ENCODE measurements at places on chromosomes 12 and 14.

DNA sequence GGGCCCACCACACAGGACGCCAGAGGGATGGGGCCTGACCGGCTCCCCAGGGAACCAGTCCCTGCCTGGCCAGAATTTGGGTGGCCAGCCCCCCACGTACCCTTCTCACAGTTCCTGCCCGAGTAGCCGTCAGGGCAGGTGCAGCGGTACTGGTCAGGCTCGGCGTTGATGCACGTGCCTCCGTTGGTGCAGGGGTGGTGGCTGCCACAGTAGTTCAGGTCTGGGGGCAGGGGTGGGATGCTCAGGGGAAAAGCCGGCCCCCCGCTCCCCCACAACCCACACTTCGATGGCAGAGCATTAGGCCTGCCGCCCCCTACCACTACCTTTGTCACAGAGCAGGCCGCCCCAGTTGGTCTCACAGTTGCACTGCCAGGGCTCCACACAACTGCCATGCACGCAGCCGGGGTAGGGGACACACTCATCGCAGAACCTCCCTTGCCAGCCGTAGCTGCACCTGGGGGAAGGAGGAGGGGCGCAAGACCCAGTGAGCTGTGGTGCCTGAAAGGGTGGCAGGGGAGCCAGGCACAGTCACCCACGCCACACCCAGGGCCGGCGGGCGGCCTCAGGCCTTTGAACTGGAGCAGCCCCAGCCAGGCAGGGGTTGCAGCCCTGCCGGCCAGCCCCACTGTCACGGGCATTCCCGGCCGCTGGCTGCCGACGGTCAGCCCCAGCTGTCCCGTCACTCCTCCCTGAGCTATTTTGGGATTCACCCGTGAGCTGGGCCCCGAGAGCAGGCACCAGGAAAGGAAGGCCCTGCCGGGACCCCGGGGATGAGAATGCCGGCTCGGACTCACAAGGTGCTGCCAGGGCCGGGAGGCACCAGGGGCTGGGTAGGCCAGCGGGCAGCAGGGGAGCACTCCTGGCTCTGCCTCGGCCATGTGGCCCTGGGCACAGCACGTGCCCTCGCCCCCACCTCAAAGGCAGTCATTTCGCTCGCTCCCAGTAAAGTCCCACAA, 16.5 kb downstream of the JAG2 start:
- DNase-seq: no peak

DNA sequence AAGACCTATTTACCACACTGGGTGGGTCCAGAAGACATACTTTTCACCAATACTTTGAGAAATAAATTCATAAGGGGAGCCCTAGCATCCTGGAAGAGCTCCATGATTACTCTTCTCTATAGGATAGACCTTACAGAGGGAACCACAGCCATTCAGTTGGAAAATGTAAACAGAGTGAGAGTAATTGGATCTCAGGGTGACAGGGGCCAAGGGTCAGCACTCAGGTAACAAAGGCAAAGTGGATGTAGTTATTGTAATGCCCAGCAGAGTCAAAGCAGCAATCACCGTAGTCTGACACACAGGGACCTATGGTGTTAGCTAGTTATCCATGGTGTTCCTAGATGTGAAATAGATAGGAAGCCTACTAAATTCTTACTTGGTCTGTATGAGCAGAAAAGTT, 10.8 kb upstream of the GTF2A1 start:
- DNase-seq: no peak

DNA sequence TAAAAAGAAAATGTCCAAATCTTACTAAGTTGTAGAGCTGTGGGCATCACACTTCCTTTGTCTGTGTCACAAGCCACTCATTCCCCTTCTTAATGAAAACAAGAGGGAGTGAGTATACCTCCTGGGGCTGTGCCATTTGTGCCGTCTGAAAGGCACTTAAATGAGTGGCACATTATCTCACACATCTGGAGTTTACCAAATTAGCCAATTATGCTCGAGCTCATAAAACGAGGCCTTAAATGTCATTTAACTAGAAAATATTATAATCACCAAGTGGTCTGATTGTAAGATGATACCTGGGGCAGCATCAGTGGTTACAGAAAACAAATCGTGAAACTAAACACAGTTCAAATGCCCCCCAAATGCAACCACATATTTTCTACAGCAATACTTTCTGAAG, 146.1 kb downstream of the PAX9 start:
- DNase-seq: no peak

DNA sequence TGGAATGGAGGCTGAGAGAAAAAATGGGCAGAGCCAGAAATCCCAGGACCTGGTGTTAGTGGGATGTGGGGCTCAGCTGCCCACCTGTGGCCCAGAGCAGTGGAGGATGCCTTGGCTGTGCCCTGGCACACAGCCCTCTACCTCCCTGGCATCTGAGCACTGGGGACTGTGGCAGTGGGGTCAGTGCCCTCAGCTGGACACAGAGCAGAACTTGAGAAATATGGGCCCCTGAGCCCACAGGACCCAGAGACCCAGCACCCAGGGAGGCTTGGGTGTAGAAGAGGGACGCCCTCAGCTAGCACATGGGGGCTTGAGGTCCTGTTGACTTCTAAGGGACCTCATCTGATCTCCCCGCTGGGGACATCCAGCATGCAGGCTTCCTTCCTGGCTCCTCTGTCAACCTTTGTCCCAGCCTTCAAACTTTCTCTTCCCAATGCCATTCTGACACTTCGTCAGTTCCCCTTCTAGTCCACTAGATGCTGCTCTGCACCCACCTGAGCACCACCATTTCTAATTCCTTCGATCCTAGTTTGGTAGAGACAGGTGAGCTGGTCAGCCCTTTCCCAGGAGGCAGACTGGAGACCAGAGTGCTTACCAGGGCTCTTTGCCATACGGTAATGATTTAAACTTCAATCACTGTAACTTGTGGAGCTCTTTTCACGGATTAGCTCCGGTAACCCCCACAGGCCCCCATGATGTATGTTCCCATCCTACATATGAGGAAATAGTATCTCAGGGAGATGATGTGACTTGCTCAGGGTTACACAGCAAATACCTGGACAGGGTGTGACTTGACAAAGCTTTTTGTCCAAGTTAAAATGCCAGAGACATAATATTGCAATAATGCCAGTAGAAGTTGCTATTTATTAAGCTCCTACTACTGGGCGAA, 143.7 kb downstream of the ASCL4 start:
- DNase-seq: no peak

- no peak for DNase-seq
These were observed 22.6 kb upstream of the PKP2 start for GRCh38 chr12:32918890-32919801.

DNA sequence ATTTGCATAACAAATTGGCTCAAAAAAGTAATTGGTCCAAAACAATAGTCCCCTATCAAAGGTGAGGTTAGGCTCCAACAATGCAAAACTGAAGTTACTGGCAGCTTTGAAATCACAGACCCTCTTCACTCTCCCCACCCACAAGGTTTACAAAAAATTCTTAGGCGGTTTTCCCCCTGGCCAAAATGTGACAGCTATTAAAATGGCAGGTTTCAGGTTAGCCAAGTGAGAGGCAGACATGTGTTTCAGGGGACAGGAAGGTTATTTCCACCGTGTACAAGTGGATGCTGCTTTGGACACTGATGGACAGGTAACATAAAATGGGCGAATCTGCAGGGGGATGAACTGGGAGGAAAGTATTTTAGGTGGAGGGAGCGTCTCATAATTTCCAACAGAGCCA, 888 bp upstream of the SPIC start:
- no peak for DNase-seq

DNA sequence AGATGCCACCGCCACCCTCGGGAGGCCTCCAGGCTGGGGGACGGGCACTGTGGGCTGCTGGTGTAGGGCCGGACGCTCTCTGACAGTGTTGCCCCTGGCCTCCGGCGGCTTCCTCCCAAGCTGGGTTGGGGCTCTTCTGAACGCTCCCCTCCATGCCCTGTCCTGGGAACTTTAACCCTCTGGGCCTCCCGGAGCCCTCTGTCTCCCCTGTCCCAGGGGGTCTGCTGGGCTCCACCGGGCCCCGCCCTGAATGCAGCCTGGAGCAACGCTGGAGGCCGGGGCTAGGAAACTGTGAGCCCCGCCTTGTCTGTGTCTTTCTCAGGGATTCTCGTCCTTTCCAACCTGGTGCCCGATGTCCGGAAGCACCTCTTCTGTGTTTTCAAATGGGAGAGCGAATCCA, 45.7 kb upstream of the FBRSL1 start:
- DNase-seq: no peak

- DNase-seq: no peak
These were observed 291.6 kb downstream of the AKAP6 start for GRCh38 chr14:32620724-32621123.

DNA sequence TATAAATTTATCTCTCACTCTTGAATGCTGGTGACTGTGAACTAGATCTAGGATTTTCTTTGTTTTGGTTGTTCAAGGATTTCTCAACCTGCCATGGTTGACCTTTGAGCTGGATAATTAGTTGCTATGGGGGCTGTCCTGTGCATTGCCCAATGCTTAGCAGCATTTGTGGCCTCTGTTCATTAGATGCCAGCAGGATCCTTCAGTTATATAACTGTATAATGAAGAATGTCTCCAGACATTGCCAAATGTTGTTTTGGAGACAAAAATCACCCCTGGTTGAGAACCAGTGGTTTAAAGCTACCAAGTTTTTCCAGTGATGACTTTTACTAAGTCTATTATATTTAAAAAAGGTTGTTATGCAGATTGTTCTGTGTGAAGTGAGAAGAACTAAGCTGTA, 147.9 kb upstream of the STXBP6 start:
- no peak for DNase-seq

- DNase-seq: no peak
These were observed 118.0 kb upstream of the G2E3 start for GRCh38 chr14:30440961-30441360.

DNA sequence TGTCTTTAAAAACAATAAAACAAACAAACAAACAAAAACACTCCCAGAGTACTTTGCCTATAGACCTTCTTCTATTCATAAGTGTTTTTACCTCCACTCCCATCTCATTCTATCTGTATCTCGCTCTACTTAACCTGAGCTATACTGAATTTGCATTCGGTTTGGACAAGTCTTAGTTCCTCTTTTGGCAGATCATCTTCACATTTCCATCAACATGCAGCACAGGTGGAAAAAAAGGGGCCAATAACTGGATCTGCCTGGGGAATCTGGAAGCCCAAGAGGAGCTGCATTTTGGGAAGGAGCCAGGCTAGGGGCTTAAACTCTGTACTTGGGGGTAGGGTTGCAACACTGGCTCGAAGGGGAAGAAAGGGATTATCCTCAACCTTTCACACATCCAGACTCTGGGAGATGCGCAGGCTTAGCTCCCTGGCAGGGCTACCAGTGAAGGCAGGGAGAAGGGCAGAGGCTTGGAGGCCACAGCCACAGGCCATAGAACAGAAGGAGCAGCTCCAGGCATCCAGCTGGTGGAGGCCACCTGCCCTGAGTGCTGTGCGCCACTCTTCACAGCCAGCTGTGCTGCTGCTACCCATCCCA, 4.1 kb downstream of the NINJ2 start:
- no peak for DNase-seq

DNA sequence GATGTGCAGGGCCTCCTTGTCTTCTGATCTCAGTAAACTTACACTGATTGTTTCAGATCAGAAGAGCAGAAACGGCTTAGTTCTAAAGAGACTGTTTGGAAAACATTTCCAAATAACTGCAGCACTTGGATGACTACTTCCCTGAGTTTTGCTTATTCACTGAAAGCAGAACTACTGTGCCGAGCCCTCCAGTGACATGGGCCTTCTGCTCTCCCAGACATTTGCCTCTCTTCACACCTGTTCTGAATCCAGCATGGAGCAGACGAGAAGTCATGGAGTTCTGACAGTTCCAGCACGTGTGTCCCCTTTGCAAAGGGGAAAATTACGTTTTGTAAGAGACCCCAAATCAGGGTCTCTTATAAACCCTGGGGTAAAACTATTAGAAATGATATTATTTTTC, 31.4 kb downstream of the ETNK1 start:
- DNase-seq: no peak

DNA sequence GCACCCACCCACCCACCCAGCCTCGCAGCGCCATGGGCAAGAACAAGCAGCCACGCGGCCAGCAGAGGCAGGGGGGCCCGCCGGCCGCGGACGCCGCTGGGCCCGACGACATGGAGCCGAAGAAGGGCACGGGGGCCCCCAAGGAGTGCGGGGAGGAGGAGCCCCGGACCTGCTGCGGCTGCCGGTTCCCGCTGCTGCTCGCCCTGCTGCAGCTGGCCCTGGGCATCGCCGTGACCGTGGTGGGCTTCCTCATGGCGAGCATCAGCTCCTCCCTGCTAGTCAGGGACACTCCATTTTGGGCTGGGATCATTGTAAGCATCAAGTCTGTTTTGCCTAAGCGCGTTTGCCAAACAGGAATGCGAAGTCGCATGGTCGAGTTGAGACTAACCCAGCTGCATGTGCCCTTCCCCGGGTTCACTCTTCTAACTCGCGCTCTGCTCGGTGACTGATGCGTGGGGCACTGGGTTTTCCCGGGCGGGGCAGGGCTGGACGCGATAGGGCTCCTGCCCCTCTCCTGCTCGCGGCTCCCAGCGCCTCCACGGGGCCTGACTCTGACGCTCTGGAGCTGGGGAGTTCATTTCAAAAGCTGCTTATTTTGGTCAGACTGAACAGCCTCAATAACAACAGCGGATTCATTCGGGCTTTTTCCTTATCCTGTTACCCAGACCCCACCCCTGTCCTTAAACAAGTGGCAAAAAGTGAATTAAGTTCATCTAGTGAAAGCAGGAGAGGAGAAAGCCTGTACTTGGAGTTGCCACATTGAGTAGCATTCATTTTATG, 458 bp downstream of the SSPN start:
- no peak for DNase-seq

DNA sequence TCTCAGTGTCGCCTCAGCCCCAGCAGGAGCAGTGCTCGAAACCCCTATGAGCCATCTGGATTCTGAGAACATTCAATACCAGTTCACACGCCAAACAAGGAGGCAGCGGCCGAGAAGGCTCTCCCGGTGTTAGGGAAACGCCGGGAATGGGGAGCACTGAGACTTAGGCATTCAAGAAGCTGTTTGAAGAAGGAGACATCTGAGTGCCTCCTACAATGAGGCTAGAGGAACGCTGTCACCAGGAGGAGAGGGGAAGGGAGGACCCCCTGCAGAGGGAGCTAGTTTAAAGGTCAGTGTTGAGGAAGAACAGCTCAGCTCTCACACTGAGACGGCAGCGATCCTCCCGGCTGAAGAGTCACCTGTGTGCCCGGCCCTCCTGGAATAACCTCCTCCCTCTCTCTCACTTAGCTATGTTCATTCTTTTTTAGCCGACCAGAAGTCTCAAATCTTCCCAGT, 69.9 kb downstream of the SERPINA3 start:
- no peak for DNase-seq

- DNase-seq: no peak
These were observed 1088.4 kb downstream of the BCL11B start for GRCh38 chr14:98183556-98183955.

DNA sequence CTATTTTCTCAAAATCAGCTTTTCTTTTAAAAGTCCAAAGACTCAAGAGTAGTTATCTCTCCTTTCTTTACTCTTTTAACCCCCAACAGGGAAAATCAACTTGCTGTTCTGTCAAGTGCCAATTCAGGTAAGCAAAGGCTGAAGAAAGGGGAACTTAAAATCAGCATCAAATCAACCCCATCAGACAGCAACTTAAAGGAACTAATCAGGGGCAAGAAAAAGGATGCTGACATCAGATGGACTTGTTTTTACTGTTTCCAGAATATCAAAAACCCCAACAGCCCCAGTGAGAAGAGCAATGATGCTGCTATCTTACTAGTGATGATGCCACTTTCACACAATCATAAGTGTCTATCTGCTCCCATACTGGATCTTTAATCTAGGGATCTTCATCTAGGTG, 3.4 kb downstream of the BAZ2A start:
- no peak for DNase-seq

GRCh38 chr14:105198588-105198987, 17.5 kb upstream of the NUDT14 start:
- DNase-seq: no peak

GRCh38 chr12:55699471-55700055, 8.1 kb downstream of the ITGA7 start:
- DNase-seq: no peak

All from activated CD4-positive, alpha-beta T cell treated with anti-CD3 and anti-CD28 coated beads, Interleukin-2, amount 50 U/mL, for 4 hours (primary cell).